NCI-H2171 treated with DMSO at 0.1 percent for 48 hours (cell line): ENCODE measurements at places on chromosomes 7 and 10.

DNA sequence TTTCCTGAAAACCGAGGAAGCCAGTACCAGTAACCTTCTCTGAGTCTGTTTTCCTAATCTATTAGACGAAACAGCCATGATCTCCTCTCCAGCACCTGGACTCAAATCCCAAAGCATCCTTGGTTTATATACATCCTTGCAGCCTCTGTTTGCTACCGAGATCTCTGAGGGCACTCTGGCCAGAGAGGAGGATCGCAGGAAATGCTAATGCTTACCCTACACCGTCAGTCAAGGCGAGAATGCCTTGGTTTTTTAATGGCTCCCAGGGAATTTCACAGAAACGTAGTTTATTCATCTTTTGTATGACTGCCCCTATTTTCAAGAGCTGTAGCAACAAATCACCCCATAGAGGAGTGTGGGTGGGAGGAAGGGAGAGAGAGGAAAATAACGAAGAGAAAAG, 91.5 kb upstream of the CALN1 start:
- DNase-seq, result no peak

- peak; percentile 72 for DNase-seq
These were observed 75.1 kb downstream of the CRPPA start for GRCh38 chr7:16345979-16346958.

DNA sequence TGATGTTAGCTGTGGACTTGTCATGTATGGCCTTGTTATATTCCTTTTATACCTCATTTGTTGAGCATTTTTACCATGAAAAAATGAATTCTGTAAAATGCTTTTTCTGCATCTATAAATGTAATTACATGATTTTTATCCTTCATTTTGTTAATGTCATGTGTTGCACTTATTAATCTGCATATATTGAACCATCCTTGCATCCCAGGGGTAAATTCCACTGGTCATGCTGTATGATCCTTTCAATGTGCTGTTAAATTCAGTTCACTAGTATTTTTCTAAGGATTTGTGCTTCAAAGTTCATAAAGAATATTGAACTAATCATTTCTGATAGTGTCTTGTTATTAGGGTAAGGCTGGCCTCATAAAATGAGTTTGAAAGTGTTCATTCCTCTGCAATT, 31.9 kb upstream of the AHR start:
- DNase-seq, result no peak

GRCh38 chr10:86658261-86658741, 4.0 kb downstream of the OPN4 start:
- no peak for DNase-seq

GRCh38 chr7:41241641-41242040, 461.2 kb downstream of the INHBA start:
- no peak for DNase-seq

DNA sequence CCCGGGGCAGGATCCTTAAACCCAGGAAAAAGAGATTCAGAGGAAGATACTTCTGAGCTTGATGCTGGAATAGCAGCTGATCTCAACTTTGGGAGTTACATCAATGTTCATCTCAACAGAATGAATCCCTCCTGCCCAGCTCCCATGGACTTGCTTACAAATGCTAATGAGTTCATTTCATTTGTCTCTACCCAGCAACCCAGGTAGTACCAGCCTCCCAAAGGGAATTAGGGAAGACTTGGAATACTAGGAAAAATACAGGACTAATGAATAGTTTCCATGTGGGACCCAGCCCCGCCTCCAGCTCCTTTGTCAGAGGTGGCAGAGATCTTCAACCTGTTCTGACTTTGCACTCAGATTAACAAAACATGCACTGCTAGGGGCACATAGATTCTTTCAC, 22.1 kb upstream of the TCF7L2 start:
- no peak for DNase-seq

- DNase-seq, result no peak
These were observed 103.6 kb downstream of the PARD3 start for GRCh38 chr10:34711500-34711899.

- no peak for DNase-seq
These were observed 66.3 kb upstream of the FRMD4A start for GRCh38 chr10:14397066-14397465.

GRCh38 chr7:11130012-11130411, 156.3 kb downstream of the PHF14 start:
- peak; percentile 92 for DNase-seq

- DNase-seq, result no peak
These were observed 31.9 kb downstream of the MICU1 start for GRCh38 chr10:72593963-72594362.

DNA sequence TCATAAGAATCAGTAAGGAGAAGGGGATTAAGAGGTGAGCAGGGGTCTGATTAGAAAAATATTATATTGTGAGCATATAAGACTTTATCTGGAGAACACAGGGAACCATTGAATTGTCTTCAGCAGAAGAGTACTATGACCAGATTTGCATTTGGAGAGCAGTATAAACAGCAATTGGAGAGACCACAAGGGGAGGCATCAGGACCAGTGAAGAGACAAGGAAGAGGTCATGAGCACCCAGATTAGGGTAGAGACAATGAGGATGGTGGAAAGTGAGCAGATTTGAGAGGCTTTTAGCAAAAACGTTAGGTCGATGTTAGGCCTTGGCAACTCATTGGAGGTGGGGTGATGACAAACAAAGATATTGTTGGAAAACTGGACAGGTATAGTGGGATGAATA, 13.0 kb upstream of the SMIM30 start:
- DNase-seq, result no peak

DNA sequence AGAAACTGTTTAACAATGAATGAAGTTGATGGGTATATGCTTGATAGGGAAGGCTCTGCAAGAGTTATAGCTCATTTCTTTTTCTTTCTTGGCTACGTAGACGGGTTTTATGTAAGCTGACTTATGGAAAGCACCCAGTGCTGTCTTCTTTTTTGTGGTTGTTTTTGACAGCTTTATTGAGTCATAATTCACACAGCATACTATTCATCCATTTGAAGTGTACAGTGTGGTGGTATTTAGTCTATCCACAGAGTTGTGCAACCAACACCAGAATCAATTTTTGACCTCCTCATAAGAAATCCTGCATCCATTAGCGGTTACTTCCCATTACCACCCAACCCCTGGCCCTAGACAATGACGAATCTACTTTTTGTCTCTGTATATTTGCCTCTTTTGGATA, 240.6 kb upstream of the KIAA1217 start:
- DNase-seq, result no peak

GRCh38 chr7:151251689-151252560, 3.4 kb upstream of the SMARCD3 start:
- peak; percentile 67 for DNase-seq

DNA sequence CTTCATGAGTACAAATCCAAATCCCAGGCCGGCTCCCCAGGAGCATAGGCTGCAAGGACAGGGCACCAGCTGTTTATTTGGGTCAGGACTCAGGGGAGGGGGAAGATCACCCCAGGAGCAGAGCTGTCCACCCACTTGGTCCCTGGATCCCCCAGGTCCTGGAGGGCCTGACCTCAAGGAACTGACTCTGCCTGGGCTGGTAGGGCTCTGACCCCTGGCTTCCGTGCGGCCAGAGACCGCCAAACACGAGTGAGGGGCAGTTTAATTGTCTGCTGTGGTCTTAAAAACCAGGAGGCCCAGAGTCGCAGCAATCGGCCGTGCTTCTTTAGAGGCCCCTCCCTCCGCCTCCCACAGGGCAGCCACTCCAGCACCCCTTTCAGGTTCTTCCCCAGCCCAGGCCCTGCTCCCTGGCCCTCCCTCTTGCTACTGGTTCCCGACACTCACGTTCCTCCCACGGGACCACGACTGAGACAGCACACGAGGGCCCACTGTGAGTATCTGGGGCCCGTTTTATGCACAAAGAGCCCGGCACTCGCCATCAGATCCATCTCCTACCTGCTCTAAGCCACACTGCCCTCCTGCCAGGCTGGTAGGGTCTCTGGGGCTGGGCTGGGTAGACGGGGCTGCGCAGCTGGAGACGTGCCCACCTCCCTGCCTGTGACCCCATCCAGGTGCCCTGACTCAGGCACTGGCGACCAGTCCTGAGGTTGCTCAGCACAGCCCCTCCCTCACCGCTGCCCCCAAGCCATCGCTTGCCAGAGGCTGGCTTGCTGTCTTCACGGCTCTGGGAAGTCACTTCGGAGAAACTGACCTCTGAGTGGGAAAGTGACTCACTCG, 30.0 kb upstream of the CFAP46 start:
- no peak for DNase-seq

DNA sequence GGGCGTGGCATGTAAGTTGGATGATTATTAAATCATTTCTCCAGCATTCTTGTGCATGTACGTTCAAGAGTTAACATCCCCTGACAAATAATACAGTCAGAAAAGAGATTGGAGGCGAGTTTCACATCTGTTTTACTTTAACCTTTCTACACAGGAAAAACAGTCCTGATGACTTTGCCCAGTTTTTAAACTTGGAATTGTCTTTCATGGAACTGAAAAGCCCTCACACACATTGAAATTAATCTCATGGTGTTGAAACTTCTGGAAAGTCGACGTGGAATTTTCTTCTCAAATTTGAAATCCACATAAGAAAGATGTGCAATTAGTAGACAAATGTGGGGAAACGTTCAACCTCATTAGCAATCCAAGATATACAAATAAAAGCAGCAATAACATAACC, 31.2 kb upstream of the ZNF438 start:
- no peak for DNase-seq
